SJSA1 (cell line): ENCODE measurements at places on chromosomes 5 and 9. TPM values are rescaled to one million over a fixed set of nuclear protein-coding genes. Genes with fewer than 3 reads are reported as not detected.

The TMOD1 gene
- total RNA-seq: not detected in 2 replicates

The PTTG1 gene
- total RNA-seq: 659 and 829 TPM in 2 replicates

DNA sequence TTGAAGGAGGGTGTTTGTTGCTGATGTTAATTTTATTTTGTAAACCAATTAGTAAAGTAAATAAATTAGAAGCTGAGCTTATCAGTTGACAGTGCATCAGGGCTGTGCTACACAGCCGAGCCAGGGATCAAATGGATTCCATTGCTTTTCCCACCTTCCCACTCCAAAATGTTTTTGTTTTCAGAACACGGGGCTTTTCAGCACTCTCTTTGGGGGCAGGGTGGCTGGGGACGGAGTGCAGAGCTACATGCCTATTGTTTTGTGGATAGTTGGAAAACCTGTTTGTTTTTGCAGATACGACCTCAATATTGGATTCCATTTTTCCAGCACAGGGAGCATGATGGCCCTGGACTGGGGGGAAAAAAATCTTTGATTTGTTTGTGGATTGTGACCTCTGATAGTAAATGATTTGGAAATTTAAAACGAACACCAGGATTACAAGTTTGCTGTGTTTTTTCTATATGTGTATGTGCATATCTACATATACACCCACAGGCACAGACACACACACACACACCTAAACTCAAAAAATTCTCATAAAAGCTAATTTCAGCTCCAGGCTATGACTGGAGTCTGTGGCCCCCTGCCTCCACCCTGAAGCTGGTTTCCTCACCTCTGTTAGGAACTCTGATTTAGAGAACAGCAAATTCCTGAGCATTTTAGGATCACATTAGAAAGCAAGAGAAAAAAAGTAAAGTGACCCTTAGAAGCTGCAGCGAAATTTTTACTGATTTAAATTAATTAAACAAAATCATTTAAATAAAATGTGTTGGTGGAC lies 371.7 kb upstream of the IRX2 start:
- no peak for DNase-seq

- no peak for DNase-seq
These were observed 22.5 kb upstream of the GRAMD2B start for GRCh38 chr5:126400621-126401251.

DNA sequence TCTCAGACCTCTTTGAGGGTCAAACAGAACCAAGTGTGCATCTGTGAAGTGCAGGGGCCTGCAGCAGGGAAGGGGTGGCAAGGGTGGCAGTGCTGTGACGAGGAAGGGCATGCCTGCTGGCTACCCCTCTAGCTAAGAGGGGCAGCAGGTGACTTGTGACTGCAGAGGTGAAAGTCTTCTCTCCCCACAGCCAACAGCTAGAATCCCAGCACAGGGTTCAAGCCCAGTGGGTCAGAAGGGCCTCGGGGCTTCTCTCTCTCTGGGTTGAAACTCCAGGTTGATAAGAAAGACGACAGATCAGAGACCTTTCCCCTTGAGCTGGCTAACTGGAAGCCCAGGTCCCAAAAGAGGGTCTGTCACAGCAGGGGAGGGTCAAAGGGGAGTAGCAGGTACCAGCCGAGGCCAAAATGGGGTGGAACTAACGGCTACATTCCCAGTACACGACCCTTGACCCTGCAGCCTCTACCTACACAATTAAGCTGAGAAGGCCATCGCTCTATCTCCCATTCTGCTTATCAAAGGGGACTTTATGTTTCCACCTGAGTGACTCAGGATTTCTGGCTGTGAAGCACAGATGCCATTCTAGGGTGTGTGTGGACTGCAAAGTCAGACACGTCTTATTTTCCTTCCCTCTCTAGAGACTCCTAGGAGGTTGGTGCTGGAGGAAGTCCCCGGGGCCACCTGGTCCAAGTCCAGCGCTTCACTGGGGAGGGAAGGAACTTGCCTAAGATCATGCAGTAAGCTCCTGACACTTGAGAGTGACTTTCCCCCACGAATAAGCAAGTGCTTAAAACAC lies 14.6 kb downstream of the ANKS6 start:
- DNase-seq: no peak

- DNase-seq: peak; percentile 90
These were observed 13.3 kb downstream of the ZNF474 start for GRCh38 chr5:122142480-122143164.
